ENCODE measurements at places on chromosomes 7 and 10.

GRCh38 chr7:176786-177459, 15.4 kb upstream of the FAM20C start:
- DNase-seq = no peak

- no peak for DNase-seq
Observed at GRCh38 chr10:5404208-5405041, at the start of gene TUBAL3. TSS of gene TUBAL3 (minus strand) at chr10:5404828. CDS start at chr10:5404792, 36 bp downstream.

GRCh38 chr10:119670717-119671116, 19.5 kb downstream of the BAG3 start:
- DNase-seq = no peak

- no peak for DNase-seq
Observed at GRCh38 chr7:24346129-24346528, 62.1 kb downstream of the NPY start.

- no peak for DNase-seq
Observed at GRCh38 chr7:128939075-128939860, 1.5 kb downstream of the IRF5 start.

GRCh38 chr10:23281044-23281433, 63.6 kb downstream of the C10orf67 start:
- no peak for DNase-seq

- DNase-seq = no peak
Observed at GRCh38 chr10:61452655-61453641, at the start of gene TMEM26. TSS of gene TMEM26 (minus strand) at chr10:61453381. CDS start at chr10:61453081, 300 bp downstream.
